NCI-H2081 treated with DMSO at 0.1 percent for 48 hours (cell line): ENCODE measurements at places on chromosomes 5 and 9.
A peak's percentile ranks its signal among the peaks of the same experiment; 100 is the strongest.

DNA sequence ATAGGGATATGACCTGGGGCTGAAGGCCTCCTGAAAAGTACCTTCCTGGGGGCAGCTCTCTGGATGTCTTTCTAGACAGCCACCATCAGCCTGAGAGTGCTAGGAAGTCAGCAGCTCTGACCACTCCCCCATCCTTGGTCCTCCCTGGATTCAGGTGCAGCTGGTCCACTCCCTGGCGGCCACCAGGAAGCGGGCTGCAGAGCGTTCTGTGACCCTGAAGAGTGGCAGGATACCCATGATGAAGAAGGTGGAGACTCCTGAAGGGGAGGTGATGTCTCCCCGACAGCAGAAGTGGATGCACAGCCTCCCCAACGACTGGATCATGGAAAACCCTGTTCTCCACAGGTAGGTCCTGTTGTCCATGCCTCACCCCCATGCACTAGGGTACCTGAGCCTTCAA is 1.8 kb downstream of the CCDC180 start:
- DNase-seq, result no peak

DNA sequence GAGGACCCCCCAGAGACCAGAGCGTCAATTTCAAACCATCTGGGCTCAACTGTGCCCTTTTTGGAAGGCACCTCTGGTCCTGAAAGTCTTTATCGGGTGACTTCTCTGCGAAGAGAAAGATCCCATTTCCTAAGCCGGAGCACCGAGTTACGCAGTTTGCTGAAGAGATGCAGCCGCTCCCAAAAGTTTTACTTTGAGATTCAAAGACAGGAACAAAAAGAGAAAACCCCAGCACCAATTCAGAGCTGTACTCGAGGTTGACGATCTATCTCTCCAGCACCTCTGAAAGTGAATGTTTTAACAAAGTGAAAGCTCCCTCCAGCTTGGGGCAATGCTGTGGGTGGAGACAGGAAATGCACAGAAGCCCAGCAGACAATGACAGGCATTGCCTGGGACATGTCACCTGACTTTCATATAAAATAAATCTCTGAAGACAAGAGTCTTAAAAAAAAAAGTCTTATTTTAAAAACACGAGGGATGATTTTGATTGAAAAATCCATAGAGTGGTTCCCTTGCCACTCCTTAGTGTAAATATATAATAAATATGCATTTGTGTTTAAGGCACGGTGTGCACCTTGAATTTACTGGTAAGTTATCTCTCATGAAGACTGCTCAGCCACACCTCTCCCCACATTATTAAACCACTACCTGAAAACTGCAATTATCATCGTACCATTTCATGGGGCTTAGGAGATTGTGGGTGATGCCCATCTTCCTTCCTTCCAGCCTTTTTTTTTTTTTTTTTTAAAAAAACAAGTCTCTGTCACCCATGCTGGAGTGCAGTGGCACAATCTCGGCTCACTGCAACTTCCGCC is 79.9 kb downstream of the FNBP1 start:
- DNase-seq, result no peak

DNA sequence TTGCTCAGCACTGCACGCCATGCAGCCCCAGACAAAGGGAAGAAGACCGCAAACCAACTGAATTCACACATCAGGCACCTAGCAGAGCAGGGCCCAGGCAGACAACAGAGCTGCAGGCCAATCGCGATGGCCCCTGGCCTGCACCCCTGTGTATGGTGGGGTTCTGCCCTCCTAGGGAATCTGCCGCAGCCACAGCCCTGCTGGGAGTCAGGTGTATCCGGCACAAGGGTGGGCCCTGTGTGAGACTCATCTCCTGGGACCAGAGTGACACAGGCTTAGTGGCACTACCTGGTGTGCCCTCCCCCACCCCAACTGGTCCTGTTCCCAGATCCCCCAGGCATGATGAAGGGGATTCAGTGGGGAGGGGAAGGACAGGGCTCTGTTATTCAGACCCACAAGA is 122.8 kb downstream of the ATPSCKMT start:
- no peak for DNase-seq

GRCh38 chr9:80690349-80690939 is 998.9 kb downstream of the TLE1 start:
- no peak for DNase-seq

DNA sequence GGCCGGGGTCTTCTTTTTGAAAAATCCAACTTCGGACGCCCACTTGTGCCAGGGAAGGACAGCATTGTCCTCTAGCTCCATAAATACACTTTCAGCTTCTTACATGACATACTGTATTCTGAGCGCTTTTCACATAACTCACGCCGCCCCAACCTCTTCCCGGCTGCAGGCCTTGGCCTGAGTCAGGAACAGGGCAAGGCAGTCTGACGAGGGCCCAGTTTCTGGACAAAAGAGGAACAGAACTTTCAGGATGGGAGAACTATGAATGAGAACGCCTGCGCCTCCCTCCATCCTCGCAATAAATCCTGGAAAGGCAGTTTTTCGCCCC is 650 bp downstream of the DCTN4 start:
- DNase-seq, result no peak

GRCh38 chr9:785997-786396 is 55.5 kb upstream of the DMRT1 start:
- no peak for DNase-seq

DNA sequence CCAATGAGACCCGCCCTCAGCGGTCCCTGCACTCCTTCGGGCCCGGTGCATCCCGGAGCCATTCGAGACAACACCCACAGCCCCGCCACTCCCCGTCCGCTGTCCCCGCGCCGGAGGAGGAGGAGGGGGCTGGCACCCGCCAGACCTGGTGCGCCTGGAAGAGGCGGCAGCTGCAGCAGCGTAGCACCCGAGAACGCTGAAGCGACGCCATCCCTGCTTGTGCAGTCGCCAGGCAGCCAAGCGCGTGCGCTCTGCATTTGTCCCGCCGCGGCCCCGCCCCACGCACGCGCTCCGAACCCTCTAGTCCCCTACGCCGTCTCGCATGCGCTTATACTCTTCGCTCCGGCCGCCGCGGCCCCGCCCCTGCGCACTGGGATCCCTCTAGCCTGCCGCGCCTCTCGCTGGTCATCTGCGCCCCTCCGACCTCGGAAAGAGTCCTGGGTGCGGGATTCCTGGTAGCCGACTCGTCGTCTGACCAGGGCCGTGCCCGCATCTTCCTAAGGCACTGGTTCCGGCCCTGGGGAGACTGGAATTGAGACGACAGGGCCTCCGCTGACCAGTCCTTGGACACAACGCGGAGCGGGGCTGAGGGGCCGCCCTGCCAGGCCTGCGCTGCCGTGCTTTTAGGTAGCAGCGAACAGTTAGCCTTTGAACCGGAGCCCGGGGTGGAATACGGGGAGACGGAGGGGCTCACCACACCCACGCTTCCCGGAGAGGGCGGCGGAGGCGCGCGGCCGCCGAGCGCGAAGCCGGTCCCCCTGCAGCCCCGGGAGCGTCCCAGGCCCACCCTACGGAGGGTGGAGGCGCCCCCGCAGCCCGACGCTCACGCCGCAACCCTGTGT is at the start of gene MRNIP:
TSS of gene MRNIP (minus strand) at position 232 of the 842 bp plus-strand sequence. CDS start at position 211, 21 bp downstream.
- DNase-seq, result peak; percentile 52

GRCh38 chr5:371811-372555 is 50.5 kb downstream of the AHRR start:
- DNase-seq, result no peak

GRCh38 chr9:115680231-115680630 is 473.4 kb upstream of the PAPPA start:
- DNase-seq, result no peak

- no peak for DNase-seq
Measured at GRCh38 chr5:124678922-124679519, 67.4 kb downstream of the ZNF608 start.

DNA sequence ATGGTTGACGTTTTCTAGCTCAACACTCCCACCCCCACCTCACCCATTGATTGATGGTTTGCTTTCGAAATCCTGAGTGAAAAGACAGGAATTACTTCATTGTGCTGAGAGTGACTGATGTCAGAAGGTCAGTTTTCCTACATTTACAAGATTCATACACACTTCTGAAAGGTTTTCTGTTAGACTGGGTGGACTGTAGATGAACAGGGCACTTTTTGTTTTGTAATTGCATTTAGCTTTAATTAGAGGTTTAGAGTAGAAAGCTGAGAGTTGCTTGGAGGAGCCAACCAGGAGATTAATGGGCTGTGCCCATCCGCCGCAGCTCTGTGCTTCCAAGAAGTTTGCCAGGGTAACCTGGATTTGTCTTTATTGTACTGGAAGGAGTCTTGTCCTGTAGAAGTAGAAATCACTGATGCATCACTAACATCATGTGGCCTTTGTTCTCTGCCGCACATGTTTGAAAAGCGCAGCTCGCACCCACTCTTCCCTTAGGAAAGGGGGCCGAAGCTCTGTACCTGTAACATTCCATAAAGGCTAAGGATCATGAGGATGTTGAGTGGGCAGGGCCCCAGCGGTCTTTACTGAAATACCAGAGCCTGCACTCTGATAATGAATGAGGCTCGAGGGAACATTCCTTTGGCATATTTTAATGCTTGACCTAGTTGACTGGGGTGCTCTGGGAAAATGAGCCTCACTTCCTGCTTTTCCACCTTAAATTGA is 267.6 kb upstream of the DMRT1 start:
- DNase-seq, result no peak

- DNase-seq, result no peak
Measured at GRCh38 chr5:171848911-171849520, 63.4 kb downstream of the SMIM23 start.

DNA sequence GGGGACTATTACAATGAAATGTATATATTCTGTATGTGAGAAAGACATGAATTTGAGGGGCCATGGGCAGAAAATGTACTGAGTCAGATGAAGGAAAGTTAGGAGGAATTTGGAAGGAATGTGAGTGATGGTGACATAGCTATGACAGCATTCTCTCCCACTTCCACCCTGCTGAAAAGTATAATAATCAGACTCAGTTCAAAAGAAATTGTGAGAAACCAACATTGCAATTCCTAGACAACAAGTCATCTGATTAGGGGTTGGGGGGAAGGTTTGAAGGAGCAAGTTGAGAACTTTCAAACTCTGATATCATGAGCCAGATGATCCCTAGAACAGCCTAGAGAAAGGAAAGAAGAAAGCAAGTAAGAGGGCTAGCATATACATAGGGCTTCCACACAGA is 370.6 kb downstream of the DMRTA1 start:
- DNase-seq, result no peak

- DNase-seq, result no peak
Measured at GRCh38 chr9:133405508-133406438, 12.0 kb downstream of the REXO4 start.

DNA sequence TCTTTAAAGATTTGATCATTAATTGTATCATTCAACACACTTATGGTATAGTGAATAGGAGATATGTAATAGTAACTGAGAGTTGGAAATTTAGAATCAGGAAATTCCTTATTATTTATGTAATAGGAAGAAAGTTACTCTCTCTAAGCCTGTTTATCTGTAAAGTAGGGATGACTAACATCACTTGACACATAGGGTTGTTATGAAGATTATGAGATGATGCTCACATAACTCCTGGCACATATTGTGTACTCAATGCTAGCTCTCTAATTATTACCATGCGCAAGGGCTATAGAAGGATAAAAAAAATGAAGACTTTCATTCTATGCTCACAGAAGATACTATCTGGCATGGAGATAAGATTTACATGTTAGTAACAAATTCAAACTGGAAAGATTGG is 149.9 kb downstream of the ISOC1 start:
- no peak for DNase-seq

DNA sequence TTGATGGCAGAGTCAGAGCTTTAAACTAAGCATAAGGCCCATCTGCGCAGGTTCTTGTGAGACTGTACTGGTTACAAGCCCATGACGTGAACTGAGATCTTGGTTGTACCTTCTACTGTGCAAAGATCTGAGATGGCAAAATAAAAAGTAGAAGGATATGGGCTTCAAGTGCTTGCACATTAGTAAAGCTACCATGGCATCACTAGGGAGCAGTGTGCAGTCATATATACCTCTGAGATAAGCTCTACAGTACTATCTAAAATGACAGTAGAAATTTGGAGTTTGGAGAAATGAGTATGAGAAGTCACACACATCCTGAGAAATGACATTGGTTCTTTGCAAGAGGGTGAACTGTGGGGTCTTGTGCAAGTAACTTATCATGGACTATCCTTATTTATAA is 408.2 kb upstream of the PRR16 start:
- no peak for DNase-seq

- DNase-seq, result no peak
Measured at GRCh38 chr5:56247592-56247991, 14.5 kb upstream of the ANKRD55 start.

- no peak for DNase-seq
Measured at GRCh38 chr9:37914701-37915358, 10.9 kb upstream of the SLC25A51 start.

GRCh38 chr5:16901021-16901644 is 35.0 kb downstream of the MYO10 start:
- no peak for DNase-seq

GRCh38 chr9:72351538-72352453 is 13.2 kb downstream of the ZFAND5 start:
- DNase-seq, result no peak

GRCh38 chr9:137506274-137506673 is 43.9 kb downstream of the PNPLA7 start:
- DNase-seq, result no peak

DNA sequence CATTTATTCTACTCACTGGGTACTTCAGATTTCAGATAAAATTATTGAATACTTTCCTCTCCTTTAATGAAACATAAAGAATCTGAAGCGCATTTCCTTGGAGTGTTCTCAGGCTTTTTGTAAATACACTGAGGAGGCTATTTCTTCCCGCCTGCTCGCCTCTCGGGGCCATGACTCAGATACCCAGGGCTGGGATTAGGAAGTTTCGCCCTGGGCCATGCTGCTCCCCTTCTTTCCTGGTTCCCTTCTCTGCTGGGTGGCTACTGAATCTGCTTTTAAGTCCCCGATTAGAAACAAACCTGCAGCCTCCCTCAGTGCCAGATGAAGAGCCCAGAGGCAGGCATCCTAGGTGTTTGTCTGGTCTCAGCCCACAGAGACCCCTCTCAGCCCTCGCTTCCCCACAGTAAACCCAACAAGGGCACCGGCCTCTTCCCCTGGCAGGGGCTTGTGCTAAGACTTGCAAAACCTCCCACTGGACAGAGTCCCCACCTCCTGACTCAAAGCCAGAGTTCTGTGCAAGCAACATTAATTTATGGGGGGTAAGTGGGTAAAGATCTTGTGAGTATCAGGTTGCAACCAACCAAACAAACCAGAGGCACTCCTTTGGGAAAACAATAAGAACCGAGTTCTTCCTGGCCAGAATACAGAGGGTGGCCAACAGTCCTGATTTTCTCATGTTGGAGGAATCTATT is 30.7 kb upstream of the IRX1 start:
- DNase-seq, result no peak
